ENCODE measurements at places on chromosomes 16 and 17.
A peak's percentile ranks its signal among the peaks of the same experiment; 100 is the strongest.

DNA sequence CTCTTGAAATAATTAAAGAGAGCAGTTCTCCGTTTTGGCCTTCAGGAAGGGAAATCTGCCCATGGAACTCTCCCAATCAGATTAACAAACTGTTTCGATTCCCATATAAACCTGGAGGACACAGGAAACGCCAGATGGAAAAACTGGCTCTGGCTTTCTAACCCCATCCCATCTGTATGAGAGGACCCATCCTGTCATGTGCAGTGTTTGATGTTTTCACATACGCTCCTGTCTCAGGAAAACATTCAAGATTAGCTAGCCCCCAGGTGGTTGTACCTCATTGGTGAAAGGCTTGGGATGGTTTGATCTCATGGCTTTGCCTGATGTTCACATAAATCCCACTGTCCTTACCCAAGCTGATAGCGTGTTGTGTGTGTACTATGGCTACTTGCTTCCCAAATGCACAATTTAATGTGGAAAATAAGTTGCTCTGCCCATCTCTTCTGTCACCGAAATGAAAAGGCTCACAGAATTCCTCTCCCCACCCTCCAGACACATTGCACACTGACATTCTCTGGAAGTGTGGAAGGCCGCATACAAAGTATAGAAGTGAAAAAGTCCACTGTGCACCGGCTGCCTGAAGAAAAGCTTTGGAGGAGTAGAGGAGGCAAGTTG is 18.2 kb upstream of the ERN1 start:
- DNase-seq: no peak

DNA sequence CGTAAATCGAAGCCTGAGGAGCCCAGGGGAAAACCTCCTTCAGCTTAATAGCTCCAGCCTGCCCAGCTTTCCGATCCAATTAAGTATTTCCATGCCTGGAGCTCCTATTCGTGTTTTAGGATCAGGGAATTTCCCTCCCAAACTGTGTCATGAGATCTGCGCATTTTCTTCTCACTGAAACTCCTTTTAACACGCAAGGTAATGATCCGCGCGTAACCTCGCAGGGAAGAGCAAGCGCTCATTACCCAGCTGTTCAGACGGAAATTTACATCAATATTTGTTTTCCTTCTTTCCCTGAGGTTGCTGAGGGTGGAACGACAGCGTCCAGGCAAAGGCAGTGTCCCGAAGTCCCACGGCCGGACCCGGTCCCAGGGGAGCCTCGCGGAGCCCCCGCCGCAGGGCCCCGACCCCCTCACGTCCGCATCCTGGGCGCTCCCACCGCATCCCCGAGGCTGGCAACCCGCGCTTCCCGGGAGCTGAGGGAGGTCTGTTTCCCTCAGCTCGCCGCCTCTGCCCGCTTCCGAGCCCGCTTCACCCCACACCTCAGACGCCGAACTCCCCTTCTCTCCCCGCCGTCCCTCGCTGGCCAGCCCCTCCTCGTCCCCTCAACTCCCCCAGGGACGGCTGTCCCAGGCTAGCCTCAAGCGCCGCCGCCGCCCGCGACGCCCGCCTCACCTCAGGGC is 415 bp downstream of the ABCA5 start:
- no peak for DNase-seq

- DNase-seq: peak; percentile 56
These were observed 13.7 kb downstream of the MYO15B start for GRCh38 chr17:75601057-75601987.

- DNase-seq: no peak
These were observed 6.9 kb upstream of the SLC7A6 start for GRCh38 chr16:68257251-68257905.

GRCh38 chr16:88374736-88375135 is 8.0 kb upstream of the ZNF469 start:
- DNase-seq: no peak

- peak; percentile 4 for DNase-seq
These were observed 45.6 kb upstream of the CLEC18B start for GRCh38 chr16:74466872-74467271.

GRCh38 chr16:11986521-11987057 is 10.1 kb downstream of the SNX29 start:
- DNase-seq: no peak

DNA sequence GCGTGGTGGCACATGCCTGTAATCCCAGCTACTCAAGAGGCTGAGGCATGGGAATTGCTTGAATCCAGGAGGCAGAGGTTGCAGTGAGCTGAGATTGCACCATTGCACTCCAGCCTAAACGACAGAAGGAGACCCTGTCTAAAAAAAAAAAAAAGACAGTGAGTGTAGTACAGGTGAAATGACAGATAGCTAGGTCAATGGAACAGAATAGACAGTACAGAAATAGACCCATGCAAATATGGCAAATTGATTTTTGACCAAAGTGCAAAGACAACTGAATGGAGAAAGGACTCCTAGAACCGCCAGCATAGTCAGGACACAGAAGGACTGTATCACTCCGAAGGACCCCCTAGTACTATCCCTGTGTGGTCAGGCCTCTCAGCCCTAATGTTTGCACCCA is 16.6 kb upstream of the PYY start:
- no peak for DNase-seq

DNA sequence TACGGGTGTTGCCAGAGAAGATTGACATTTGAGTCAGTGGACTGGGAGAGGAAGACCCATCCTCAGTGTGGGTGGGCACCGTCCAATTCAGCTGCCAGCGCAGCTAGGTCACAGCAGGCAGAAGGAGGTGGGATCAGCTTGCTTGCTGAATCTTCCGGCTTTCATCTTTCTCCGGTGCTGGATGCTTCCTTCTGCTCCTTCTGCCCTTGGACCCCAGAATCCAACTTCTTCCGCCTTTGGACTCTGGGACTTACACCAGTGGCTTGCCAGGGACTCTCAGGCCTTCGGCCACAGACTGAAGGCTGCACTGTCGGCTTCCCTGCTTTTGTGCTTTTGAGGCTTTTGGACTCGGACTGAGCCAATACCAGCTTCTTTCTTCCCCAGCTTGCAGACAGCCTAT is 46.1 kb upstream of the RPL38 start:
- no peak for DNase-seq

DNA sequence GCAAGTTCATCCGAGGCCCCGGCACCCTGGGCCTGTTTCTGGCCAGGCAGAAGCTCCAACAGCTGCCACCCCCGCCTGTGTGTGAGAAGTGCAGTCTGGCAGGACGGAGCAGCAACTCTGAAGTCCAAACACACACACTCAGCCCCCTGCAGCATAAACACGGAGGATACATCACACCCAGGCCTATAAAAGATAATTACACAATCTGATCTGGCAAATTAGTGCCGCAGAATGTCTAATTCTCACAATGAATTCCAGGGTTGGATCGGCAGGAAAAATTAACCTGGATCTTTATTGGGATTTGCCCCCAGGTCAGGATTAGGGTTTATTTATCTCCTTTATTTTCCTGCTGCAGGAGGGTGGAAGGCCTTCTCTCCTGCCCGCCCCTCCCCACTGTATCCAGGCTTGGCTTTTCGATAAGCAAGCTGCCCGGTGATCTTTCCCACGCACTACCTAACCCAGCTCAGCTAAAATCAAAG is 311.4 kb downstream of the SOX9 start:
- no peak for DNase-seq

DNA sequence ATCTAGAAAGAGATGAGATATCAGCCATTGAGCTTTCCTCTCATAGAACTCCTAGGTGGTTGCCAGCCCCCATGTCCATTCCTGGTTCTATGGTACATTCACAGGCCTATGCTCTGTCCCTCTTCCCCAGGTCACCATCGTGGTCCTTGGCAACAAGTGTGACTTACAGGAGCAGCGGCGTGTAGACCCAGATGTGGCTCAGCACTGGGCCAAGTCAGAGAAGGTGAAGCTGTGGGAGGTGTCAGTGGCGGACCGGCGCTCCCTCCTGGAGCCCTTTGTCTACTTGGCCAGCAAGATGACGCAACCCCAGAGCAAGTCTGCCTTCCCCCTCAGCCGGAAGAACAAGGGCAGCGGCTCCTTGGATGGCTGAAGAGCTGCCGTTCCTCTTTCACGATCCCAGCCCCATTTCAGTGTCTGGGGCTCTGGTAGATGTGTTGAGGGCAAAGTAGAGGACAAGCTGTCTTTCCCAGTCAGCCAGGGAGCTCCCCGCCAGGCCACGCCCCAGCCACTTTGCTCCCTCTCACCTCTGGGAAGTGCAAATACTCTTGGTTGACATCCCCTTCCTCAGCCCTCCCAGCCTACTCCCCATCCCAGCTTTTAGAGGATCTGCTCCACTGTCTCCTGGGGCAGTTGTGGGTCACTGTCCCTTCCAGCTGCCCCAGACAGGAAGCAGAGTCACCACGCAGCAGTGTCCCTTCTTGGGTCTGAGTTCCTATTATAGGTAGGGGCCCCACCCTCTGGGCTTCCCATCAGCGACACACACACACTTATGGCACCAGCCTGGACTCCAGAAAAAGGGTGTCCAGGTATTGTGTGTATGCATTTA is 3.8 kb downstream of the NKIRAS2 start:
- DNase-seq: no peak

DNA sequence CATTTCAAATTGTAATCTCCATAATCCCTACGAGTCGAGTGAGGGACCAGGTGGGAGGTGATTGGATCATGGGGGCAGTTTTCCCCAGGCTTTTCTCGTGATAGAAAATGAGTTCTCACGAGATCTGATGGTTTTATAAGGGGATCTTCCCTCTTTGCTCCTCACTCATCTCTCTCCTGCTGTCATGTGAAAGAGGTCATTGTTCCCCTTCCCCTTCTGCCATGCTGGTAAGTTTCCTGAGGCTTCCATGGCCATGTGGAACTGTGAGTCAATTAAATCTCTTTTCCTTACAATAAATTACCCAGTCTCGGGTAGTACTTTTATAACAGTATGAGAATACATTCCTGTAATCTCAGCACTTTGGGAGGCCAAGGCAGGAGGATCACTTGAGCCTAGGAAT is 76.7 kb upstream of the MARCHF10 start:
- DNase-seq: no peak

GRCh38 chr16:23318639-23319038 is 16.5 kb downstream of the SCNN1B start:
- DNase-seq: no peak

DNA sequence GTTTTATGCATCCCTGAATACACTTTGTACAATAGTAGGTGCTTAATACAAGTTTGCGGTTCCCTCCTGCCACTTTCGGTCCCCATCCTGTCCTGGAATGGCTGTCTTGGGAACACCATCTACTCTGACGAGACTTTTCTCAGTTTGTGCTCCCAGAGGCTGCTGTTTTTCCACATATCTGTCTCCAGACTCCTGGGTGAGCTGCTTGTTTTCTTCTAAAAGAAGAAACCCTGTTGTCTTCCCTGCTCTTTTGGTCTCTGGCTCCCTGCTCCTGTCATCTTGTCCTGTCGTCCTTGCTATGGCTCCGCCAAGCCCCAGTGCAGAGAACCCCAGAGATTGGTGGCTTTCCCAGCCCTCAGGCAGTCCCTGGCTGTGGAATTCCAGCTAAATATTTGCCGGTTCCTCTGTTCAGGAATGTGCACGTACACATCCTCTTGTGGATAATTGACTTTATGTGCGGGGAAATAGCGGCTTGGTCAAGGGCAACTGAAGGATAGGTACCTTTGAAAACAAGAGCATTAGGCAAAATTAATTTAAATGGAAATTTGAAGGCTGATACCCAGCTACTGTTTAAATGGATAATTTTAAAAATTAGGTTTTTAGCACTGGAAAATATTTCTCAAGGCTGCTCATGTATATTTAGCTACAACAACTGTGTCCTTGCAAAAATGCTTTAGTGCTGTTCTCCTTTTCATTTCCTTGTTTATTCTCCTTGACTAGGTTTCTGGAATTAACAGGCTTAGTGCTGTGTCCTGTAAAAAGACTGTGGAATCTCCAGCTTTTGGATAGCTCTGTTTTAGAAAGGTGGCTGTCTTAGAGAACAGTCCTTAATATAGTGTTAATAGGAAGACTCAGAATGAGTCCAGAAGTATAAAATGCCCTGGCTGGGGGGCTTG is 50.2 kb upstream of the SLC12A3 start:
- DNase-seq: no peak

- no peak for DNase-seq
These were observed 43.9 kb upstream of the ZNF469 start for GRCh38 chr16:88338896-88339295.

GRCh38 chr17:4986951-4987766 is at the start of gene CAMTA2:
Gene CAMTA2, minus strand, starts transcription at chr17:4987675. Its CDS starts 1,453 bp downstream, at chr17:4986222.
- peak; percentile 86 for DNase-seq

DNA sequence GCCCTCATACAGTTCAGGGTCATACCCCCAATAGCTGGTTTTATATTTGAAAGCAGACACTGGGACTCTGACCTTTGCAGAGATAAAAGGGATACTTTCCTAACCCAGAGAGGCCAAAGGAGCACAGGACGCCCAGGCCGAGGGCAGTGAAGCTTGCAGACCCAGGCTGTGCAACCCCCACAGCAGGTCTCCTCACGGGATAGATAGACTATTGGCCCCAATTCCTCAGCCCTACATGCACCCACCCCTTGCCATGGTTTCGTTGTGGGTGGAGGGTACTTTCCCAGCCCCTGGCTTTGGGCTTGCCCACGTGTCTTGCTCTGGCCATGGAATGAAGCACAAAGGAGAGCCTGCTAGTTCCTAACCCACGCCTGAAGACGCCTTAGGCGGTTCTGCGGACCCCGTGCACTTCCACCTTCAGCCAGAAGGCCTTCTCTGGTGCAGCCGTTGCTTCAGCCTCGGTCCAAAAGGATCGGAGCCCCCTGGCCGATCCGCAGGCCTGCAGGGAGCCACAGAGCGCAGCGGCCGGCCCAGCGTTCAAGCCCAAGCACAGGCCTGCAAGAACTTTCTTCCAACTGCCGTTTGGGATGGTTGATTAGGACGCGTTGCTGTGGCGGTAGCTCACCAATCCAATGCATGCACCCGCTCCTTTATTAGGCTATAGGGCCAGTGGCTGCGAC is 9.8 kb upstream of the BRCA1 start:
- no peak for DNase-seq

GRCh38 chr16:11721781-11722467 is 20.7 kb downstream of the TXNDC11 start:
- no peak for DNase-seq

DNA sequence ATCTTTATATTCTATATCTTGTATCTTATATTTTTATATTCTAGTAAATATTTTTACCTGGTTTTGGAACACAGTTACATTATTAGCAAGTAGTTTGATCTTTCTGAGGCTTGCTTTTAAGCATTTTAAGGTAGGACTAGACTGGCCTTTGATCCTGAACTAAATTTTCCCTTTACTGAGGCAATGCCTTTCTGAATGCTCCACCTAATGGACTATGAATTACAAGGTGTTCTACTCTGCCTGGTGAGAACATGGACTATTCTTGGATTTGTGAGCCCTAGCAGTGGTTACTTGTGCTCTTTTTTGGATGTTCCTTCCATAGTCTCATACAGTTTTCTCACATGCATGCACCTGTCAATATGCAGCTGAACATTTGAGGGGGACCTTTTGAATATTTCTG is 32.5 kb upstream of the SMIM36 start:
- DNase-seq: no peak
